ENCODE measurements at places on chromosomes 5 and 9. TPM values are rescaled to one million over a fixed set of nuclear protein-coding genes. Genes with fewer than 3 reads are reported as not detected.

DNA sequence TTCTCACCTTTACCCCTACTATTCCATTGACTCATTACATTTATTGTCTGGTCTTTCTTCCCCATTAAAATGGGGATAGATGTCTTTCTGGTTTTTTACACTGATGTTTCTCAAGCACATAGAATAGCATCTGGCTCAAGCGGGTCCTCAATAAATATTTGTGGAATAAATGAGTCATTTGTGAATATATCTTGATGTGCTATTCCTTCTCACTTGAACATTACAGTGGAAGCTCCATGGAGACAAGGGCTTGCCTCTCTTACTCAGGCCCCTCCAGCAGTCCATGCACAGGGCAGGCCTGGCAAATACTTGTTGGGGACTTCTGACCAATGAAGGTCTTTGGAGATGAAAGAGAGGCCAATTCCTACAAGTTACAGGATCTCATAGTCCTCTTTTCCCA is 151.7 kb upstream of the TAS2R1 start:
- DNase-seq: no peak

- DNase-seq: no peak
Measured at GRCh38 chr9:121026768-121027167, 23.3 kb downstream of the C5 start.

GRCh38 chr5:53017383-53017782 is 28.2 kb downstream of the ITGA2 start:
- no peak for DNase-seq

GRCh38 chr5:141330299-141331080 is at the start of gene PCDHGA1:
TSS of gene PCDHGA1 (plus strand) at chr5:141330514.
- DNase-seq: no peak

GRCh38 chr5:173858021-173858669 is 30.0 kb upstream of the CPEB4 start:
- no peak for DNase-seq

DNA sequence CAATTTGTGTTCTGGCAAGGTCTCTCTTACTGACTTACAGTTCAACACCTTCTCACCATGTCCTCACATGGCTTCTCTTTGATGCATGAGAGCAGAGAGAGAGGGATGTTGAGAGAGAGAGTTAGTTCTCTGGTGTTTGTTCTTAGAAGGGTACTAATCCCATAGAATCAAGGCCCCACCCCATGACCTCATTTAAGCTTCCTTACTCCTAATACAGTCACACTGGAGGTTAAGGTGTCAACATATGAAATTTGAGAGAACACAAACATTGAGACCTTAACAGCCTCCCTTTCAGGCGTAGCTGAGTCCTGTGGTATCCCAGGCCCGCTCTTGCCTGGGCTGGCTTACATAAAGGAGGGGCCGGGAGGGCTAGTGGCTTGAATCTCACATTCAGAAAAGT is 10.6 kb upstream of the SEMA6A start:
- DNase-seq: no peak

- no peak for DNase-seq
Measured at GRCh38 chr5:124025306-124025845, 513.4 kb downstream of the CSNK1G3 start.

DNA sequence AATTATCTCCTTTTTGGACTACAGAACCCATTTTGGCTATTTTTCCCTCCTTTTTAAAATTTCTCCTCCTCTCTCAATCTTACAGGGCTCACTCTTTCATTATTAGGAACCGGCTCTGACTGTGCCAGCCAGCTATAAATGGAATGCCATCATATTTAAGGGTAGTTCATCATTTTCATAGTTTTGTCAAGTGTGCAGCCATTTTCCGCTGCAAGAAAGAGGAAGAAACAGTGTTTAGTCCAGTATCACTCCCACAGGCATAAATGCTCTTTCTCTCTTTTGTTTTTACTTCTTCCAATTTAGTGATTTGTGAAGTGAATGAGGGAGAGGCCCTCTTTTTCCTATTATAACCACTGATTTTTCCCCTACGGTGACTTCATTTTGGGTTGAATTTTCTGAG is 290.0 kb downstream of the NR3C1 start:
- DNase-seq: no peak

DNA sequence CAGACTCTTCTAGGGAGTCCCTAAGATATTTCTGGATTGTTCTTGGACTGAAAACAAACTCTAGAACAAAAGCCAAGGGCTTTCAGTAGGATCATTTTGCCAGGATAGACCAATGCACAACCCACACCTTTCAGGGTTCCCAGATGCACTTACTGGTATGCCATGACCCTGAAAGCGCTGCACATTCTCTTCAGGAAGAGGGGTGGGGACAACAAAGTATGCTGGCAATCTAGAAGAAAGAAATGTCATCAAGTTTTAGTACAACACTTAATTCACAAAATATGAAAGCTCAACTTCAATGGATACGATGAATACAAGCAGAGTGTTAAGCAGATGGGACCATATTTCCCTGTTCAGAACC is 57.2 kb downstream of the MTMR12 start:
- DNase-seq: no peak

DNA sequence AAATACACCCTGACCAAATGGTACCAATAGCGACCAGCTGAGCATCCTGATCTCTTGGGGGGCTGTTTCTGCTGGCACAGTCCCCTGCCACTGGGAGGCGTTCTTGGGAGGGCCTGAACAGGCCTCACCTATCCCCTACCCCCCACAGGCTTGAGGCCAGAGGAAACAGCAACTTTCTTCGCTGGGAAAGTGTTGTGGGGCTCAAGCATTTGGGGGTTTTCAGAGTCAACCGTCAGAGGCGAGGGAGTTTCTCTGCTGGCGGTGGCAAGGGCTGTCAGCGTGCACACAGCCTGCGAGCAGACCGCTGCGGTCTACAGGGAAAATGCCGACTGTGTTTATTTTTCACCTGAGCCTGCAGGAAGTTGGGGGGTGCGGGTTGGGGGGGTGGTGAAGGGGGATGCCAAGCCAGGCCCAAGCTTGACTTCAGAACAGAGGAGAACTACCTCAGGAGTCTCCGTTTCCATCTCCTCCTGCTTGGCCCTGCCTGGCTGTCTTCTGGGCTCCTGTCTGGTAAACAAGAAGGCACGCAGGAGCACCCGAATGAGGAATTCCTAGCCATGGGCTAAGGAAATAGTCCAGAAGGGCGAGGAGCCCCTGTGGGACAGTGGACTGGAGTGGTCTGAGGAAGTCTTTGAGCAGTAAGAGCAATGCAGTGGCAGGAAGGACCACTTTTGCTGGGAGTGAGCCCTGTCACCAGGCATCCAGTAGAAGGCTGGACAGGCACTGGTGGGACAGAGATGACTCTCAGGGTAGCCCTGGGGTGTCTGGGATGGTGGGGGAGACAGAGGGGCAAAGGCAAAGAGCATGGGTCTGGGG is 18.1 kb downstream of the TCF7 start:
- peak; percentile 41 for DNase-seq

- DNase-seq: no peak
Measured at GRCh38 chr5:179766021-179766725, 27.6 kb upstream of the LTC4S start.

DNA sequence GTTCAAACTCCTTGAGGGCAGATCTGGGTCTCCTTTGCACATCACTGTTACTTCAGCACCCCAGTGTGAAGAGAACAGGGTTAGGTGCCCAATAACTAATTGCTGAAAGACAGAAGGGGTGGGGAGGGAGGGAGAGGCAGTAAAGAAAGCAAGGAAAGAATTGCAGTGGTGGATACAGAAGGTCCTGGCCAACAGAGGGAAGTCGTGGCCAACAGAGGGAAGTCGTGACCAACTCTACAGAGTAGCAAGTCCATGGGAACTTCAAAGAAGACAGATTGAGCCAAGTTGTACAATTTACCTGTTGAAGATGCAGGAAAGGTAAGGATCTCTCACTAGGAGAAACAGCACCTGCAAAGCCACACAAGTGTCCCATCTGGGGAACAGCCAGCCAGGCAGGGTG is 27.0 kb downstream of the CCNJL start:
- no peak for DNase-seq

GRCh38 chr5:55308254-55308836 is 556 bp downstream of the MTREX start:
- DNase-seq: no peak

DNA sequence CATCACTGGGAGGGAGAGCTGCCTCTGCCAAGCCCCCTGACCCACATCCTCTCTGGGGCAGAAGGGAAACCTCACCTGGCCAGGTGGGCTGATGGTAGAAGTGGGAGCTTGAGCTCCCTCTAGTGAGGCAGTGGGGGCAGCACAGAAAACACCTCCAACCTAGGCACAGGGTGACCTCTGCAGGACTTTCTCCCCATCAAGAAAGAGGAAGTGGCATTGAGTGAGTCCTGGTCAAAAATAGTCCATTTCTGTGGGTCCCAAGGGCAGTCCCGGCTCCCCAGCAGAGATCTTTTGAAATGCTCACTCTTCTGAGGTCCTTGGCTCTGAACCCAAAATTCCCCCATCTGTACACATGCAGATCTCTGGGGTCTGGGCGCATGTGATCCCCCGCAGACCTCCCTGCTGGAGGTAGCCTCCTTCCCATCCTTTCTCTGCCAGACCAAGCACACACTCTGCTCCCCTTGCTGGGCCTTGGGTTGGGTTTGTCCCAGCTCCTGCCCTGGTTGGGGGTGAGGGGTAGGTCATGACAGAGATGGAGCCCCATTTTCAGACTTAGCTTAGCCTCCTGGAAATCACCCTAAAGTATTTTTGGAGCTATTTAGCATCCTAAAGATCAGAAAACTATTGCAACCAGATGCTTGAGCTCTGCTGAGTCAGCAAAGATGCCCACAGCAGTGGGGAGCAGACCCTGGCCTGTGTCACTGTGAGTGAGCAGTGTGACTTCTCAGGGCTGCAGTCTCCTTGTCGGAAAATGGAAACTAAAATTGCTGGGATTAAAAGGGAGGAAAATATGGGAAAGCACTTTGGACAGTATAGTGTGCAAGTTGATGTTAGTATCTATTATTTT is 41.6 kb upstream of the LCP2 start:
- DNase-seq: no peak

GRCh38 chr5:146296245-146296644 is 42.4 kb upstream of the POU4F3 start:
- DNase-seq: no peak

DNA sequence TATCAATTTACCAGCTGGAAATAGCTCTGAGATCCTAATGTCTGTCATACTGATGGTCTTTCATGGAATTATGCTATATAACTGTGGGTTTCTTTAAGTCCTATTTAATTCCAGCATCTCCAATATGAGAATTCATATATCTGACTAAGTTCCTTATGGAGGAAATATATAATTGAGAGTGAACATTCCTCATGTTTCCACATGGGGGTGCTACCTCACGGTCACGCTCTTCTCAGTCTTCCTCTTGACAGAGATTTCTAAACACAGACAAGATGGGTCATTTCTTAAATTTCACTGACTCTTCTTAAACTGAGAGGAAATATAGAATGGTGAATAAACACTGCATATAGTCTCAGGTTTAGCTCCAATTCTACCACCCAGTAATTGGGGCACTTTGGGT is 212.1 kb downstream of the SLF1 start:
- DNase-seq: no peak

GRCh38 chr5:10149911-10150310 is 99.8 kb downstream of the ATPSCKMT start:
- DNase-seq: no peak

DNA sequence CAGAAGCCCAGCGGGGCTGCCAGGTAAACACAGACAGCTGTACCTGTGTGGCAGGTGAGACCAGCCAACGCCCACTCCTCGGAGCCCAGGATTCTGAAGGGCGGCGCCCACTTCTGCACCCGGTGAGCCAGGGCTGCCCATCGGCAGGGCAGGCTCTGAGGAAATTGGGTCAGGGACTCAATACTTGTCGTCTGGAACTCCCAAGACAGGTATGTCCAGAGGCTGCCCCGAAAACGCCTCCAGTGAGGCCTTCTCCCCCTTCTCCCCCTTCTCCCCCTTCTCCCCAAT is 19.8 kb downstream of the GLT6D1 start:
- no peak for DNase-seq

The PCDHA3 gene
- 0.77 TPM for total RNA-seq

The PCDHGB6 gene
- total RNA-seq: 7.7 TPM

The SPINK5 gene
- total RNA-seq: 2.1 TPM

The FOXI1 gene
- total RNA-seq: not detected

The DOCK2 gene
- total RNA-seq: 108 TPM

The SEMA5A gene
- 29.3 TPM for total RNA-seq

The PLPPR1 gene
- 5.4 TPM for total RNA-seq

The MAMDC2 gene
- total RNA-seq: 35.1 TPM

The RMND5B gene
- total RNA-seq: 38.6 TPM

The KIF4B gene
- total RNA-seq: not detected

The ACTL7B gene
- total RNA-seq: not detected

The PRSS3 gene
- 0.65 TPM for total RNA-seq

All from lower lobe of right lung (tissue), 2 donors.